T-helper 17 cell (primary cell): ENCODE measurements at places on chromosomes 5 and 9. TPM values are rescaled to one million over a fixed set of nuclear protein-coding genes. Genes with fewer than 3 reads are reported as not detected.

DNA sequence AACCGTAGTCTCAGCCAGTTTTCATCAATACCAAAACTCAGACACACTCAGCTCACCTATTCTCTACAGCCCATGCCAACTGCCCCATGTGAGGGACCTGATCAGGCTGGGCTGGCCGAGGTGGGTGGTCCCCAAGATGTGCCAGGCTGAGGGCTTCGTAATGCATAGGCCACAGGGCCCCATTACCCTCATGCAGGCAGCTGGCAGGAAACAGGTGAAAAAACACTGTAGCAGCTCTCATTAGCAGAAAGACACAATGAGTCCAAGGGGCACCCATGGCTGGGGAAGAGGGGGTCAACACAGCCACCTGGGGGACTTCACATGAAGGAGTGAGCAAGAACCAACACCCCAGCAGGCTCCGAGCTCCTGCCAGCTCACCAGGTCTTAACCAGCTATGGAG is 8.2 kb downstream of the IPPK start:
- no peaks in the 10 kb centered on the region for H3K27me3 ChIP-seq
- peaks cover 26% of the 10 kb centered on the region for H3K4me1 ChIP-seq
- H3K36me3 ChIP-seq, result no peaks in the 10 kb centered on the region
- no peak for DNase-seq
- peak overlapping the region; percentile 74 for H3K27ac ChIP-seq
- H3K4me3 ChIP-seq, result no peak overlapping the region

- no peaks in the 10 kb centered on the region for H3K36me3 ChIP-seq
- H3K27me3 ChIP-seq, result no peaks in the 10 kb centered on the region
- no peak for DNase-seq
- H3K4me3 ChIP-seq, result no peak overlapping the region
- no peaks in the 10 kb centered on the region for H3K4me1 ChIP-seq
Observed at GRCh38 chr9:74293479-74293878, 203.7 kb upstream of the RORB start.

DNA sequence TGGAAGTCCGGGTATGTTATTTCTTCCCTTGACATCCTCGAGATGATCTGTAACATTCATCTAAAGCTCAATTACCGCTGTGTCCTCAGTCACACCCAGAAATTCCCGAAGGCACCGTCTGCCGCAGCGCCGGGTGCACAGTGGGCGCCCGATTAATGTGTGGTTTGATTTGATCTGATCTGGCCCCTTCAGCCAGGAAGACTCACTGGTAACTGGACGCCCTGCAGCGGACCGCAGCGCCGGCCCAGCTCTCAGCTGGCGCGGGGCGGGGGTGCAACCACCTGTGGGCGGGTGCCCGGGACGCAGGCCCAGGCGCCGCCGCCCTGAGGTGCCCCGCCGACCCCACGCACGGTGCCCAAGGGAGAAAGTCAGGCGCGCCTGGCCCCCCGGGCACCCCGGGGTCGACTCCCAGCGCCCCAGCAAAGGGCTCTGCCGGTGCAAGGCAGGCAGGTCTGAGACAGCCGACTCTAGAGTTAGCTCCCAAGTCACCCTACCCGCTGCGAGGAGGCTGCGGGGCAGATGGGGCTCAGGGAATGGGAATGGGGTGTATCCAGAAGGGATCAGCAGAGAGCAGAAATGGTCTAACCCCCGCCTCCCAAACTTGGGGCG is 1.7 kb downstream of the EPB41L4B start:
- H3K36me3 ChIP-seq, result peaks cover 8% of the 10 kb centered on the region
- peaks cover 71% of the 10 kb centered on the region for H3K27me3 ChIP-seq
- no peak overlapping the region for H3K27ac ChIP-seq
- peak overlapping the region; percentile 83 for H3K4me3 ChIP-seq

DNA sequence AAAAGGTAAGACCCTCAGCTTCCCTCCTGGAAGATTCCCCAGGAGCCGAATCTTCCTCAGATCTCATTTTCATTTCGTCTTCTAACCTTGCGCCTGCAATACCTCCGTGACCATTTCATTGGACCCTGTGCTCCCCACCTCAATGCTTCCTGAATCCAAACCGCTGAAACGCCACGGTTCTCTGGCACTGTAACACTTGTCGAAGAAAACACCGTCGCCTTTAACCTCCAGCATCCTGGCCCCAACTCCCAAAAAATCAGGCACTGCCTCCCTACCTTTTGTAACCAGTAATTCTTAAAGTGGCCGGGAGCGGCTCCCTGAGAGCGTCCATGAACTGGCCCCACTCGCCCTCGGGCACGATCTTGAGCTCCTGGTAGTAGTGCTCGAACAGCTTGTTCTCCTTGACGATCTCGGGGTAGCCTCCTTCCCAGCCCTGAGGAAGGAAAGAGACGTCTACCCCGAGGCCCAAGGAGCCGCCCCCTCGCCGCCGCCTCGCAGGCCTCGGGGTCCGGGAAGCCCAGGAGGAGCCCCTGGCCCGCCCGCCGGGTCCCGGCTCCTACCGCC is 438 bp downstream of the NSUN2 start:
- DNase-seq, result no peak
- H3K4me3 ChIP-seq, result peak overlapping the region; percentile 98
- peaks cover 31% of the 10 kb centered on the region for H3K4me1 ChIP-seq

DNA sequence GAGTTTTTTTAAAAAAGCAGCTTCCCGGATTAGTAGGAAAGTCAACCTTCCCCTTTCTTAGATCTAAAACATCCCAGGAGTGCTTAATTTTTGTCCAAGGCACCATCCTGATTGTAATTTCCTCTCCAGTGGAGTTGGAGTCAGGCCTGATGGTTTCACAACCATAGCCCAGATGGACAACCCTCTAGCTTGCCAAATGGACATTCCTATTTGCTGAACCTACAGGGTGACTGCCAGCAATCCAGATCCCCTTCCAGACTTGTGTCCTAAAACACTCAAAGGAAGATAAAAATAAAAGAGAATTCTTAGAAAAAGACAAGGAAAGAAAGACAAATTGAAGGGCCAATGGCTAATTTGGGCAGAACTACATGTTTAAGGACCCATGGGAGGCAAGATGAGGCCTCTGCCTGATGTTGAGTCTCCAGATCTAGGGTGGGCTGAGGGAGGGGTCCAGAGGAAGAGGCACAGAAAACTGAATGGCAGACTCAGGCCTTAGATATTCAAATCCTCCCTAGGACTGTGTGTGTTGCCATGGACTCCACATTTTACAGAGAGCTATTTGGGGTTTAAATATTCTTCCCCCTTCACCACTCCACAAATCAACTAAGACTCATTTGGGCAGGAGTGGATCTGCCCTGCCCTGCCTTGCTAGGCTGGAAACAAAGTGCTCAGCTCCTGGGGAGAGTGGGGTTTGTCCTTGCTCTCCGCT is 38.5 kb upstream of the SLC44A1 start:
- H3K4me1 ChIP-seq, result no peaks in the 10 kb centered on the region
- no peak overlapping the region for H3K4me3 ChIP-seq
- no peak overlapping the region for H3K27ac ChIP-seq
- no peaks in the 10 kb centered on the region for H3K27me3 ChIP-seq
- no peaks in the 10 kb centered on the region for H3K36me3 ChIP-seq

ST8SIA4 gene
- 27.5 TPM for total RNA-seq

FABP6 gene
- not detected for total RNA-seq
